Pulmonary artery endothelial cell (primary cell): ENCODE measurements at places on chromosomes 7 and 10. TPM values are rescaled to one million over a fixed set of nuclear protein-coding genes. Genes with fewer than 3 reads are reported as not detected.

The RGR gene
- not detected in 2 replicates for total RNA-seq

The OLAH gene
- total RNA-seq = 0.14 TPM in 1 of 2 replicates, not detected in the other

The SFTPA1 gene
- total RNA-seq = not detected in 2 replicates

The C10orf71 gene
- total RNA-seq = not detected in 2 replicates

The TRIM50 gene
- not detected in 2 replicates for total RNA-seq

The TSPAN33 gene
- total RNA-seq = 0.07 and 0.28 TPM in 2 replicates

The LAMB4 gene
- total RNA-seq = 0.18 and 0.40 TPM in 2 replicates

The NUTM2A gene
- 0.07 and 0.35 TPM in 2 replicates for total RNA-seq

The THNSL1 gene
- 2.7 and 4.0 TPM in 2 replicates for total RNA-seq
